ENCODE measurements at places on chromosomes 2 and 18.

- no peak for DNase-seq
Observed at GRCh38 chr2:220775856-220776488, 796.1 kb downstream of the EPHA4 start.

GRCh38 chr2:168490015-168490874 lies 34.2 kb downstream of the CERS6 start:
- DNase-seq: no peak

GRCh38 chr2:221346411-221346810 lies 225.7 kb downstream of the EPHA4 start:
- DNase-seq: no peak

DNA sequence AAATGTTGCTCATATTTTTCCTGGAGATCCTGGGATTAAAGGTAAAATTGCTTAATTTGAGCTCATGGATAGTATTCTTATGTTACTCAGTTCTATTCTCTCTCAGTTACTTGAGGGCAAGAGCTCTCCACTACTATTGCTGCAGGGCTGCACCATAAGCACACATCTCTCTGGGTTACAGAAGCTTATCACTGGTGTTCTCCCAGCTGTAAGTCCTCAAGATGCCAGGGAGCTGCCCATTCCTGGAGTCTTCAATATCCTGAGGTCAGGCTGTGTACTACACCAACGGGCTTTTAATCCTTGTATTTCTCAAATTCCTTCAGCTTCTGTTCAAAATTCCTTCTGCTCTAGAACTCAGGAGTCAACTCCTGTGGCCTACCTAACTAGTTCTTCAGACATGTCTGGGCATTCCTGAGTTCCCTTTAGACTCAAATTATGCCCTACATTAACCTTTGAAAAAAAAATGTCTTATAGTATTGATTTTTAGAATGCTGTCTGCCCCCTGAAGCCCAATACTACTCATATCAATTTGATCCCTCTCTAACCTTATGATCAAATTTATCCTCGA lies 17.7 kb upstream of the COBLL1 start:
- no peak for DNase-seq

DNA sequence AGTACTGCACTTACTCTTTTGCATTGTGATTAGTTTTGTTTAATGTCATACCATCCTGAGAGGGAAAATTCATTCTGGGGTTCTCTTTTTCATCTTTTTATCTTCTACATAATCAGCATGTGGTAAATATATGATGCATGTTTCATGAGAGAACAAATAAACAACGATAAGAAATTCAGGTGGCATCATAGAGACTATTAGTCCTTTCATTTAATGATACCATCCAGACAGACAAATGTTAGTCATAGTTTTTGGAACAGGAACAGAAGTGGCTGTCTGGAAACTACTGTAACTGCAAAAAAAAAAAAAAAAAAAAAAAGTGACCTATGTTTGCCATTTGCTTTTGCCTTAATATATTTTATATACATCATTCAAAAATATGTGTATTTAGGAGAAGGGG lies 761.0 kb downstream of the EPHA4 start:
- no peak for DNase-seq

DNA sequence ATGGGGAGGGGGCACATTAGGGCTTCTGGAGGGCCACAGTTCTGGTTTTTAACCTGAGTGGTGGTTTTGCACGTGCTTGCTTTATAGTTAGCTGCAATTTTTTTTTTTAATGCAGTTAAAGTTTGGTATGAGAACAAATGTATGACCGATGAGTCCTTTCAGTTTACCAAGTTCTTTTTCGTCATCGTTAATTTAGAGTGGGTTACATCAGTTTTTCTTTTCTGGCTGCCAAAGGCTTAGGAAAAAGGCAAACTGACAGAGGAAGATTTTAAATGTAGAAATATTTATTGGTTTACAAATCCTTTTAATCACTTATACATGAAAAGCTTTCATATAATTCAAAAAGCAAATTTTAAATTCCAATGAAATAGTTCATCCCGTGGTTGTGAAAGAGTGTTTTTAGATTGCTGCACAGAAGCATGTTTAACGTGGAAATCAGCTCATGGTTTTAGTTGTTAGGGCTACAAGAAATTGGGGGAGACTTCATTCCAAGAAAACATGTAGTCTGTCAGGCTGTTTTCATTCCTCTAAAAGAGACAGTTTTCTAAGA lies 82.9 kb downstream of the MSH2 start:
- no peak for DNase-seq

DNA sequence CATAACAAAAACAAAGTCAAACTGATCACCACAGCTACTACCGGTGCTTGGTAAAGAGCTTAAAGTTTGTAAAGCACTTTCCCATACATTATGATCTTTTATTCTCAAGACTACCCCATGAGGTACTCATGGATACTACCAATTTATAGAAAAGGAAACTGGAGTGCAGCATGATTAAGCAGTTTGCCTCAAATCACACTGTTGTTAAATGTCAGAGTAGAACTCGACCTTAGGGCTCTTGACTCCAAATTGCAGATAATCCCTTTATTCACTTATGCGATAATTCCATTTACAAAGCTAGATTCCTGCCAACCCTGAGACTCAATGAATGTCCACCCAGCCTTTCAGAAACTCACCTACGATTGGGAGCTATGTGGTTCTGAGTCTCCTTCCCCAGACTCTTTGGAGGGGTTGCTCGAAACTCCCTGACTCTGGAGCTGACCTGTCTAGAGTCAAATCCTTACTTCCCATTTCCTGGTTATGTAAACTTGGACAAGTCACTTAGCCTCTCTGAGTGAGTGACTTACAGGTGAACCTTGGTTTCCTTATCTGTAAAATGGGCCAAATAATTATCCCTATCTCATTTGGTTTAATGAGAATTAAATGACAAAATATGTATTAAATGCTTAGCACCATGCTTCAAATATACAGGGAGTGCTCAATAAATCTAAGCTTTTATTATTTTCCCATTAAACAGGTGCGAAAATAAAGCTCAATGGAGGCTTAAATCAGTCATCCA lies 47.4 kb downstream of the PSD4 start:
- no peak for DNase-seq

- no peak for DNase-seq
Observed at GRCh38 chr2:43345872-43346271, 119.5 kb upstream of the ZFP36L2 start.

DNA sequence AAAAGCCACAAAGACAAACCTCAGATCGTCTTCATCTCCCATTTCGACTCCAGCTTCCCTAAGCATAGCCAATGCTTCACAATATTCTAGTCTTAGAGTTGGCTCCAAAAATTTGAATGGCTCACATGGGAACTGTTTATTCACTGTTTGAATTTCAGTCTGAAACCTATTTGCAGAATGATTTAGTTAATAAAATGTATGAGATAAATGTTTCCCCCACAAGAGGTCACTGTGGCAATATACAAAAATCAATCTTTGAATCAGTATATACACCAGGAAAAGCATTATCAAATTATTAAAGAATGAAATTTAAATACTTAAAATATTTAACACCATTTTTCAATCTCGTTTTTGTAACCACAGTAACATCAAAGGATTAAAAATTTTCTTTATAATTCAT lies 40.0 kb upstream of the MCM6 start:
- DNase-seq: no peak

DNA sequence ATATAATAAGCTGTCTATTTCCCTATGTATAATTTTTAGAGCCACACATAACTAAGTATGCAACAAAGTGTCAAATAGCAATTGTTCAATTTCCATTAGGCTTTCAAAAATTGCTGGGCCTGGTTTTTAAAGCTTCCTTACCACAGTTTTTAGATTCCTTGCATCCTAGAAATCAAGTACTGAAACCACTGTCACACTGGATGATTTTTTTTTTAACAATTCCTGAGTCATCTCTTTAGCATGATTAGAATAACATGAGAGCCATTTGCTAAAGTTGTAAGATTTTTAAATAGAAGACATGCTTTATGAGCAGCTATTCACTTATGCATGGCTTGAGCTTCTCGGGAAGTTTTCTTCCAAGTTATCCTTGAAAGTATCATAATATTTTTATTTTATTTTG lies 319.5 kb upstream of the NXPH2 start:
- DNase-seq: no peak

GRCh38 chr18:59881728-59882656 lies 17.8 kb upstream of the PMAIP1 start:
- DNase-seq: no peak

- DNase-seq: no peak
Observed at GRCh38 chr2:118584062-118584749, 263.2 kb downstream of the EN1 start.

DNA sequence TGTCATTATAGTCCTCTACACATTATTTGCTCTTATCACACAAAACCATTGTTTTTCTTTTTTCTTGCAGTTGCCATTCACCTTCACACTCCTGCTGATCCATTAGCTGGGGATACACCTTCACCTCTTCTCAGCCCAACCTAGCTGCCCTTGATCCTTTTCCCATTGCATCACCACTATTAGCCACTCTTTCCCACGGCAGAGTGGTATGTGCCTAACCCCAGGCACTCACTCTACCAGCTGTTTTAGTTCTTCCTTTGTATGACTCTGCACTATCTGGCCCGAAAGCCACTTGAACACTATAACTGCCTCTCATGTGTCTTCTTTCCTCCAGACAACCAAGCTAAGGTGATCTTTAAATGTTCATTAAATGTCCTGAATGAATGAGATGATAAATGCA lies 145.4 kb upstream of the PIK3C3 start:
- no peak for DNase-seq

GRCh38 chr2:17538844-17539554 lies 1.5 kb upstream of the VSNL1 start:
- no peak for DNase-seq

GRCh38 chr2:168336786-168337388 lies 89.5 kb upstream of the STK39 start:
- peak; percentile 44 for DNase-seq

DNA sequence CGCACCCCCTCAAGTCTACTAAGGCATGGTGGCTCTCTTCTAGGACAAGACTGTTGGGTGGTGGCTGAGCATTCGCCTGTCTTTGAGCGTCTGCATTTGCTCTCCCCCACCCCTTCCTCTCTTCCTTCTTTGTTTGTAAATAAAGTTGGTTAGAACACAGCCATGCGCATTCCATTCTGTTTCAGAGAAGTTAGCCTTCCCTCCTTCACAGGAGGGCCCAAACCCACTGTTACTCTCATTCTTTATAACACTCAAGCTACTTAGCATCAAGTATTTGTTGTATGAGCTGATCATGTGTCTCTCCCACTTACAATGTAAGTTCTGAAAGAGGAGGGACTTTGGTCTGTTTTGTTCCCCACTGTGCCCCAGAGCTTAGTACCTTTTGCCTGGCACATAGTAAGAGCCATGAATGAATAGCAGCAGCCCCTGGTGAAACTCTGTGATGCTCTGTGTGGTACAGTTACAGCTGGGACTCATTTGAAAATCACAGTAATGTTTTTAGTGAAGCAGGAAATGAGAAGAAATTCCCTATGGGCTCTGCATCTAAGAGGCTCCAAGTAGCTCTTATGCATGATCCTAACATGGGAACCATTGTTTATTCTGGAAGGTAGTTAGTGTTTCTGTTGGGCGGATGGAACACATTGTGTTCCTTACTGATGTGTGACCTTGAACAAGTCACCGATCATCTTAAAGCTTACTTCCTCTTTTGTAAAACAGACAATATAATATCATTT lies 7.7 kb downstream of the MGAT5 start:
- no peak for DNase-seq

DNA sequence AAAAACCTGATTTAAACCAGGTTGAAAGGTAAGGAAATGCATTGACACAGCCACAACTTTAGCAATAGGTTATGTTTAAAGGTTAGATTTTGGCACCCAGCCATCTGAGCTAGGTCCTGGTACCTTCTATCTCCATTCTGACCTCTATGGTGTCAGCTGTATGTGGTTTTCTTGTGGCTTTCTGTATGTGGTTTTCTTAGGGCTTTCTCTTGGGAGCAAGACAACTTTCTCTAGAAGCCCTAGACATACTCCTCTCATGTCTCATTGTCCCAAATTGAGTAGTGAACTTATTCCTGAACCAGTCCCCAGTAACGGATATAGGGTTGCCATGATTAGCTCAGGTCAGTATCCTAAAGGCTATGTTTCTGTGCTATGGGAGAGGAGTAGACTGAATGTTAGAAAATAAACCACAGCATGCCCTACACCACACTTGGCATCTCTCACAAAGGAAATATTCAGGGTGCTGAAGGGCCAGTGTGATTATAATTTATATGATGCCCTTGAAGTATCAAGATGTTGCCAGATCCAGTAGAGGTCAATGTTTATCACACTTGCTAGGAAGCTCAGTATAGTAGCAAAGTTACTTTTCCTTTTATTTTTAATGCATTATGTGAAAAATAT lies 176.1 kb downstream of the CAPN13 start:
- no peak for DNase-seq

- DNase-seq: no peak
Observed at GRCh38 chr18:11985586-11985985, 4.3 kb downstream of the IMPA2 start.

DNA sequence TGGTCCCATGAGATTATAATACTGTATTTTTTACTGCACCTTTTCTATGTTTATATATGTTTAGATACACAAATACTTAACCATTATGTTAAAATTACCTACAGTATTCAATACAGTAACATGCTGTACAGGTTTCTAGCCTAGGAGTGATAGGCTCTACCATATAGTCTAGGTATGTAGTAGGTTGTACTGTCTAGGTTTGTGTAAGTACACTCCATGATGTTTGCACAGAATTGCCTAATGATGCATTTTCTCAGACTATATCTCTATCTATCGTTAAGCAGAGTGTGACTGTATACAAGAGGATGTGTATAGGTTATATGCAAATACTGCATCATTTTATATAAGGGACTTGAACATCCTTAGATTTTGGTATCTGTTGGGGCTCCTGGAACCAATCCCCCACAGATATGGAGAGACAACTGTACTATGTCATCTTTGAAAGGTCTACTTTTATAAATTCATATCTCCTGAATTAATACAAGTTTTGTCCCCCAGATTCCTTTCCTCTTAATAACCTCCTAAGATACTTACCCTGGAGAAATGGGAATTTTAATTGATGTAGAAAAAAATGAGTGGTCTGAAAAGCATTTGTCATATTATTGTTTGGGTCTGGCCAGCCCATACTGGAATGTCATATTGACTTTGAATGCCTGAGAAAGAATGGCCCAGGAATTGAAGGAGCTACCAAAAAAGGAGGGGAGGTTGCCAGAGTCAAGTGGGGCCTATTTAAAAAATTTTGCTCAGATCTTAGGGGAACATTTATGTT lies 36.6 kb downstream of the EHBP1 start:
- DNase-seq: no peak

DNA sequence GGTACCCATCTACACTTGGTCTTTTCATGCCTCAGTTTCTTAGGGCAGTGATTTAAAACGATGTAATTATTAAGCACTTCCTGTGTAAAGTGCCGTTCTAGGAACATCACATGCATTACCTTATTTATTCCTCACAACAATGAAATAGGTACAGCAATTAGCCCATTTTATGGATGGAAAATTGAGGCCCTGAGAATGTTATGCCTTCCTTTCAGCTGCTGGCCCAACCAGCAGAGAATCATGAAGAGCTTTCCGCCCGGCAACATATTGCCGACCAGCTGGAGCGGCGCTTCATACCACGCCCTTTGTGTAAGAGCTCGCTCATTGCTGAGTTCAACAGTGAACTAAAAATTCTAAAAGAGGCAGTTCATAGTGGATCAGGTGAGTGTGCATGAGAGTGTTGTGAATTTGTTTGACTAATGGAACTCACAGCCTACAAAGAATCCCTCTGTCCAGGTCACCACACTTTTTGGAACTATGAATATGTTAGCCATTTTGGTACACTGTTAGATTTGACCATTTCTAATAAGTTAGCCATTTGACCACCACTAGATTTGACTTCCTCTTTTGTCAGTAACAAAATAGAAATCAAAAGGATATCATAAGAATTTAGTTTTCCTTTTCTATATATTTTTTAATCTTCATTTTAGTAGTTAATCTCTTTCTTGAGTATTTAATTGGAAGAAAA lies 25.6 kb upstream of the RPE start:
- DNase-seq: no peak

GRCh38 chr18:21930177-21930576 lies 189.6 kb downstream of the MIB1 start:
- DNase-seq: no peak

Data from activated effector memory CD4-positive, alpha-beta T cell treated with Interleukin-2 at 50 U/mL for 16 hours (primary cell).